ENCODE measurements at places on chromosomes 4 and X. TPM values are rescaled to one million over a fixed set of nuclear protein-coding genes. Genes with fewer than 3 reads are reported as not detected.

The RAP1GDS1 gene
- total RNA-seq = 61.3 TPM

The XAGE1A gene
- not detected for total RNA-seq

The SPANXN3 gene
- total RNA-seq = not detected

The F11 gene
- not detected for total RNA-seq

GRCh38 chr4:21113496-21114223, 413.4 kb downstream of the PACRGL start:
- H3K4me3 ChIP-seq = no peak overlapping the region
- DNase-seq = peak; percentile 63
- no peaks in the 10 kb centered on the region for H3K27me3 ChIP-seq
- no peak overlapping the region for H3K27ac ChIP-seq
- H3K36me3 ChIP-seq = no peaks in the 10 kb centered on the region

- no peak for DNase-seq
- peak overlapping the region; percentile 98 for H3K27ac ChIP-seq
- no peaks in the 10 kb centered on the region for H3K27me3 ChIP-seq
- H3K4me1 ChIP-seq = peaks cover 28% of the 10 kb centered on the region
Measured at GRCh38 chr4:7005571-7005970, 37.6 kb upstream of the TADA2B start.

The IL21 gene
- not detected for total RNA-seq
